Left lung (tissue), 14 donors: ENCODE measurements at places on chromosomes 4 and X. TPM values are rescaled to one million over a fixed set of nuclear protein-coding genes. Genes with fewer than 3 reads are reported as not detected.

DNA sequence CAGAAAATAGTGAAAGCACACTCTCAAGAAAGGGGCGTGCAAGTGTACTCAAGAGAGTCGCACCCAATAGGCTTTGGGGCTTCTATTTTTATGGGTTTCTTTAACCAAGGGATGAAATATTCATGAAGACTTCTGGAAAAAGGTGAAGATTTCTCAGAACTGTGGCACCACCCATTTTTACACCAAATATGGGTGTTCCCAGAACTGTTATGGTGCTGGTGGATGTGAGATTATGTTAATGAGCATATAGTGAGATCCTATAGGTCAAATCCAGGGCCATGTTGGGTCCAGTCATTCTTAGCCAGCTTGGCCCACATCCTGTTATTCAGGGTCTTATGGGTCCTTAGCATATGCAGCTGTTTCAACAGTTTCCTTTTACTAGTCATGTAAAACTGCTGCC, 61.0 kb upstream of the SMIM10 start:
- DNase-seq, result no peak

GRCh38 chr4:82373486-82373815, 340 bp downstream of the HNRNPD start:
- peak; percentile 31 for DNase-seq

DNA sequence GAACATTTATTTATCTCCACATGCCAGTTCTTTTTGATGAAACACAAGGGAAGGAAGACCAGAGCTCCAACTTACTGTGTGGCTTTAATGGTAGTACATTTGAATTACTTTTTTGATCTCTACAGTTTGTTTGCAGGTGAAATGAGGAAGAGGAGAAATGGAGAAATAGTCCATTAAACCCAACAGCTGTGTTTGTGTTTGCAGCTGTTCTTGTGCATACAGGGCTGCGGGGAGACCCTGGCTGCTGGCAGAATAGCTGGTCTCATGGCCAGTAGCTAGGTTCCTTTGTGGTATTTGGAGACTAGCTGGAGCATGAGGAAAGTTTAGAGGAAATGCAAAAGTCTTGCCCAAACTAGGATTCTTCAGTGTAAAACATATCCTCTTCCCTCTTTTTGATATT, 374.8 kb downstream of the GPAT3 start:
- no peak for DNase-seq

DNA sequence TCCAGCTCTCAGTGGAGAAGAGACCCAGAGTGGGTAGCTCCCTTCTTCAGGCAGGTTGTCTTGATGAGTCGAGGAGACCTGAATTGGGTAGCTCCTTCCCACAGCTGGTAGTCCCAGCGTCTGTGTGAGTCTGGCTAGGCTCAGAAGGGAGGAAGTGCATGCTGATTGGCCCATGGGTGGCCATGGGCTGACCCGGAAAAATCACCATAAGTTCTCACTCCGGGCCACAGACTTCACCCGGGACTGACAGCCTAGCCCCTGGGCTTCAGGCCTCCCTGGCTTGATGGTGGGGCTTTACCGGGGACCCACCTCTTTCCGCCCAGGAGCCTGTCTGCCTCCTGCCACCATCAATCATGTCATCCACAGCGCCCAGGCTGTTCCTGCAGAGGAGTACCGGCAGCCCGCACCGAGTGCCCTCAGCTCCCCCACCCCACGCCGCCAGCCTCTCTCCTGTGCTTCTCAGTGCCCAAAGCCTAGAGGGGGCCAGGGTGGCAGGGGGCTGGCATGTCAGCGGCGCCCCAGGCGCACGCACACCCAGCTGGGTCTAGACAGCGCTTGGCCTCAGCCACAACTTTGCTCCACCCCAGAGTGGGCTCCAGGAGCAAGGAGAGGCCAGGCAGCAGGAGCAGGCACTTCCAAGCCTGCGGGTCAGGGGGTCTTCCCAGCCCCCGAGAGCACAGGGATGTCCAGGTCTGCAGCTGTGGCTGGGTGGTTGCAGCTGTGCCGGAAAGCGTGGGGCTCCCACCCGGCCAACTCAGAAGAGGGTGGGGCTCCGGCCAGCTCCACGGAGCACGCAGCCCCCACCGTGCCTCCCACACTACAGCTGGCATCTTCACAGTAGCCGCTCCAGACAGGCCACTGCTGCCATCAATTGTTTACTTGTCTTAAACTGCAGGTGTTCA, 16.1 kb upstream of the SAT1 start:
- no peak for DNase-seq

DNA sequence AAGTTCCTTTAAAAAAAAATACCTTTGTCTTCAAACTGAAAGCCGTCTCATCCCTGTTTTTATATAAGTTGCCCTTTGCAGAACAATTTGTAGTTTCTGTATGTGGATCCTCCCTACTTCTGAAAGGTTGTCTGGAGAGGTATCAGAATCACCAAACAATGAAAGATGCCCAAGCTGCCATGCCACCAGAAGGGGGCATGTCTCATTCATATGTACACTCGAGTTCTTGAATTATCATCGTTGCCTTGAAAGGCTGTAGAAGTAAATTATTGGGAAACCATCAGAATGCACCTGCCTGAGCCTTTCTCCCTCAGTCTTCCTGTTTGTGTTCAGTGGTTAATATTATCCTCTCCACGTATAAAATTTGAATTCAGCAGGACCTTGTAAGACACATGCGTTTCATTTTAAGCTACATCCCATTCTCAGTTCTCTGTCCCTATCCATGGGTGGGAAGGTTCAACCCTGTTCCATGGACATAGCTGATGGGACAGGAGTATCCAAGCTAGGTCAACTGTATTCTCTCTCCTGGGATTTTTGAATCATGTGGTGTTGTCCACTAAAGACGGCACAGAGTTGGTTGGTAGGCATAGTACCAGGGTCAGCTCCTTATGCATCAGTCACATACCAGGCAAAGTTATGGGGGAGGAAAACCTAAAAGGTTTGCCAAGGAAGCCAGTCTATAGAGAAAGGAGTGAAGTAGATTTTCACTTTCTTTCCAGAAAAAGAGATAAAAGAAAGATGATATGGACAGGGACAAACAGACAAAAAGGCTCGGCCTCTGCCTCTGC, 24.0 kb downstream of the GALNT7 start:
- DNase-seq, result no peak

DNA sequence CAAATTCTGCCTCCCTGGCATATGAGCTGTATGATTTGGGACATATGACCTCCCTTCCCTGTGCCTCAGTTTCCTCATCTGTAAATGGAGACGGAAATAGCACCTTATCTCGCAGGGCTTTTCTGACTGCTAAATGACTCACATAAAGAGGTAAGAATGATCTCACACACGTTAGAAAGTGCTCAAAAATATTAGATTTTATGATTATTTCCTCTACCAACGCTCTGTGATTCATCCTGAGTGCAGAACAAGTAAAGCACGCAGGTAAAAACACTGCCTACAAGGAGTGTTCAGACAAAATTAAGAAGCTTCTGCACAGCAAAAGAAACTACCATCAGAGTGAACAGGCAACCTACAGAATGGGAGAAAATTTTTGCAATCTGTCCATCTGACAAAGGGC, 21.1 kb downstream of the ACSL1 start:
- DNase-seq, result no peak

- no peak for DNase-seq
Observed at GRCh38 chr4:26051240-26051639, 137.2 kb downstream of the SMIM20 start.

GRCh38 chrX:124211312-124211942, 121.0 kb upstream of the TEX13D start:
- no peak for DNase-seq

- DNase-seq, result no peak
Observed at GRCh38 chr4:60657041-60657440, 543.1 kb upstream of the ADGRL3 start.

TCEAL1 gene
- total RNA-seq, result 29.5 TPM

CSAG3 gene
- total RNA-seq, result not detected

CCDC120 gene
- 9.7 TPM for total RNA-seq

ANKRD50 gene
- total RNA-seq, result 40.7 TPM

LGI2 gene
- 4.8 TPM for total RNA-seq

CHIC1 gene
- 9.0 TPM for total RNA-seq
